CD4-positive, alpha-beta T cell treated with Interleukin-15 for 1 hour (primary cell): ENCODE measurements at places on chromosomes 7 and 10.
A peak's percentile ranks its signal among the peaks of the same experiment; 100 is the strongest.

- peak; percentile 39 for DNase-seq
Measured at GRCh38 chr7:132455378-132455777, 120.9 kb downstream of the PLXNA4 start.

DNA sequence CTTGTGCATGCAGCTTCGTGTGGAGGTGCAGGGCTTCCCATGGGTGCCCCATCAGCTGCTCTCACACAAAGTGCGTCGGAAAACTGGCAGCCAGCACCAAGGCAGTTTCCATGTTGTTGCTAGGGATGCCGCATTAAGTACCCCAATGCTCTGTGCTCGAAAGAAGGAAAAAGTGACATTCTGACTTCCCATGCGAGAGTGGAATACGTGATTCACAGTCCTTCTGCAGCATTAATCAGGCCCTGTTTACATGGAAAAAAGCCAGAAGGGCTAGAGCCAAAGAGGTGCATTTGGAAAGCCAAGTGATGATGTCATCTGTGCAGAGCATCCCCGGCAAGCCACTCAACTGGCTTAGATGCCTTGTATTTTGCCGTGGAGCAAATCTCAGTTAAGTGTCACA lies 258.3 kb downstream of the GATA3 start:
- no peak for DNase-seq

GRCh38 chr10:114328874-114329273 lies 75.4 kb downstream of the AFAP1L2 start:
- DNase-seq, result no peak

DNA sequence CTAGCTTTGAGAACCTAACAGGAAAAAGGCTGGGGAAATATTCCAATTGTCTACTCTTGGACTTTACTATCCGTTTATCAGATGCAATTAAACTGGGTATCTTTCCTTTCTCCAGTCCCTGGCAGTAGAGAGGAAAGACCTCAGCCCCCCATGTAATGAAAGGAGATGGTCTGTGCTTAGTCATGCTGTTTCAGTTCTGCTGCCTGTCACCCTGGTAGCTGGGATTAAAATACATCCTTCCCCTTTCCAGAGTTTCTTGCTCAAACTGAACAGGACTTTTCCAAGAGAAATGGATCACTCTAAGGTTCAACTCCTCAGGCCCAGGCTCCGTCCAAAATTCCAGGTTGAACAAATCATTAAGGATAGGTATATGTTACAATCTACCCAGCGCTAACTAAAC lies 202.9 kb downstream of the PTEN start:
- DNase-seq, result no peak

DNA sequence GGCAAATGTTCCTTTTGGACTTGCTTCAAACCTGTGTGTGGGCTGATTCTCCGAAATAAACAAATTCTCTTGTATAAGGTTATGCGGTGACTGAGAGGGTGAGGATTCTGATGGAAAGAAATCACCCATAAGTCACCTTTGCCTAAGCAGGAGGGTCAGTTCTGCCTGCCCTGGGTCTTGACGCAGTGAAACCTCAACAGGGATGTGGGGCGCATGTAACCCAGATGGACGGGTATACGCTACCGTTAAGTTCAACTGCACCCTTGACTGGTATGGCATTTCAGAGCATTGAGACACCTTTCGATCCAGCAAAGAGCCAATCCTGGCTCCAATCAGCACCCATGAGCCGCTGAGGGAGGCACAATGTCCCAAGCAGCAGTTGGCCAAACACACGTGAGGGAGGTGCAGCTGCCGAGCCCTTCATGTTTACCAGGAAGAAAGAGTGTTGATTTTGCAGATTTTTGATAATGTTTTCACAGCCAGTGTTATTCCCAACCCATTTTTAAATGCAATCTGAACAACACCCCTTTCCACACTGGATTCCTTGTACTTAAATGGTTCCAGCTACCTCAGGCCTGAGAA lies 48.1 kb downstream of the SORBS1 start:
- no peak for DNase-seq

DNA sequence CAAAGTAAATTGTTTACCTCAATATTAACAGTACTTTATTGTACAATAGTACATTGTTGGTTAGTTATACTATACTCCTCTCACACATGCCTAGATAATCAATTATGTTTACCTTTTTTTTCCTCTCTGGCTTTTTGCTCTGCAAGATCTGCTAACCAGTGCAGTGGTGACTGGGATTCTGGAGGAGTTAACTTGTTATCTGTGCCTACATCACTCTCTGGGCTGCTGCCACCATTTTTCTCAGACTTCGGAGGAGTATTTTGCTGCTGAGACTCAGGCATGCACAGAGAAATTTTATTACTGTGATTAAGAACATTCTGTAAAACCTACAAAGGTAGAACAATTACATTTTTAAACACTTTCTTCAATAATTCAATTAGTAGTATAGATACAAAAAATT lies 59.7 kb downstream of the NRBF2 start:
- DNase-seq, result no peak

- DNase-seq, result no peak
Measured at GRCh38 chr10:117107238-117107637, 30.8 kb downstream of the VAX1 start.
